ENCODE measurements at places on chromosomes 2 and 18.

DNA sequence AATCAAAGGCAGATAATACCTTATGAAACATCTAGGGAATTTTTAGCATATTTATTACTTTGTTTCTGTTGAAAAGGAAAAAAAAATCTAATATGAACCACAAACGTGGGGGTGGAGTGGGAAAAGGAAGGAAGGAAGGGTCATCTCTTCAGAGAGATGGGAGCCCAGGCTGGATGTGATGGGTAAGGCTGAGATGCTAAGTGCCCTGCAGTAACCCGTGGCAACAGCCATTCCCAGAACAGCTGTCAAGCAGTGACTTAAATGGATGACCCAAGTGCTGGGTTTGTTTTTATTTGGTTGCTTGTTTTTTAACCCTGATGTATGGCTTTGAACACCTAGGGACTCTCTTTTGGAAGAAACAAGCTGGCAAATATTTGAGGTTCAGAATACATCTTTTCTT is 50.7 kb upstream of the KLF7 start:
- DNase-seq = no peak

GRCh38 chr2:8500124-8501054 is 181.5 kb upstream of the ID2 start:
- no peak for DNase-seq

DNA sequence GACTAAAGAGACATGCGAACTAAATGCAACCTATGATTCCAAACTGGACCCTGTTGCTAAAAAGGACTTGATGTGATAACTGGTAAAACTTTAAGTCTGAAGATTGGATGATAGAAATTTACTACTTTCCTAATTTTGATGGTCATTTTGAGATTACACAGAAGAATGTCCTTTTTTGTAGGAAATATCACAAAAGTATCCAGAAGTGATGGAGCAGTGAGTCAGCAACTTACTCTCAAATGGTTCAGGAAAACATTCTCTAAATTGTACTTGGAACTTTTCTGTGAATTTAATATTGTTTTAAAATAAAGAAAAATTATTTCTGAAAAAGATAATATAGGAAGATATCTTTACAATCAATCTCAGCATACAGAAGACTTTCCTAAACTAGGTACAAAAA is 19.9 kb downstream of the MBOAT2 start:
- DNase-seq = no peak

- DNase-seq = no peak
Observed at GRCh38 chr2:170512266-170512665, 202.9 kb upstream of the SP5 start.

DNA sequence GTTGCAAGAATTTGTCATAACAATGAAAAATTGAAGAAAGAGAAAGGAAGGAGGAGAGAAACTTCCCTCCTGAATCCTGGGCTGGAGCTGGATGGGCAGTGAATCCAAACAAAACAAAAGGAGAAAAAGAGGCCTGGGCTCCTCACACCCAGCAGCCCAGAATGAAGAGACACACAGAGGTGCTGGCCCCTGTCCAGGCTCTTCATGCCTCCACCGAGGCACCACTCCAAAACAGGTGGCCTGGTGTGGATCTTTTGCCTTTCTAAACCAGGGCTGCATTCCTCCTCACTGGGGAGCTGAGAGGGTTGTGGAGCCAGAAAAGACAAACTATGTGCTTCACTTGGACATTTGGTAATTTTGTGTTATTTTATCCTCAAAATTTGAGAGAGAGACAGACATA is 76.0 kb downstream of the FAM124B start:
- DNase-seq = no peak

DNA sequence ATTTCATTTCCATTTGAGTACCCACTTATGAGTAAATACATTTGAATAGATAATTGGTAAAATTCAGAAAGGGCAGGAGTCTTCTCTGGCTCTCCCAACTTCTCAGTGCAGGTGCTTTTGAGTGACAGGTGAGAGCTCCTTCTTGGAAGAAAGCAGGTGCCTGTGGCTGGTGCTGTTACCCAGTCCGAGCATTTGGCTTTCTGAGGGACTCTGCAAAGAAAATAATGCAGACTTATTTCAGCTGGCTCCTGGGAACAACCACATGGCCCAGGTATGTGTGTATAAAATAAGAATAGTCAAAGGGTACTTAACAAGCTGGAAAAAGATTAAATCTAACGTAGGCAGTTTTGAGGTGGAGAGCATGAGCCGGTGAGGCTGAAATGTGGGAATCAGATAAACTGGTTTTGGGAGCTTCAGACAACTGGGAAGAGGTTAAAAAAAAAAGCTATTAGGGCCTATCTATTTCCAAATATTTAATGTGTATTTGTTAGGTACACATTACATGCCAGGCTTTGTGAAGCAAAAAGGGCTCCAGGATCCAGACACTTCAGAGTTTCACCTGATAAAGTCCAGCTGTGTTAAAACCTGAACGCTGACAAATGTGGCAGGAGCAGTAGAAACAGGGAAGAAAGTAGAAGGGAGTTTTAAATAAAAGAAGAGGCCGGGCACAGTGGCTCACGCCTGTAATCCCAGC is 20.6 kb downstream of the ZNF236 start:
- no peak for DNase-seq

GRCh38 chr2:147045113-147045512 is 799.7 kb upstream of the ACVR2A start:
- peak; percentile 44 for DNase-seq

- DNase-seq = no peak
Observed at GRCh38 chr18:61535401-61535800, 202.2 kb downstream of the CDH20 start.

- DNase-seq = no peak
Observed at GRCh38 chr2:240469740-240470139, 34.3 kb downstream of the GPC1 start.

DNA sequence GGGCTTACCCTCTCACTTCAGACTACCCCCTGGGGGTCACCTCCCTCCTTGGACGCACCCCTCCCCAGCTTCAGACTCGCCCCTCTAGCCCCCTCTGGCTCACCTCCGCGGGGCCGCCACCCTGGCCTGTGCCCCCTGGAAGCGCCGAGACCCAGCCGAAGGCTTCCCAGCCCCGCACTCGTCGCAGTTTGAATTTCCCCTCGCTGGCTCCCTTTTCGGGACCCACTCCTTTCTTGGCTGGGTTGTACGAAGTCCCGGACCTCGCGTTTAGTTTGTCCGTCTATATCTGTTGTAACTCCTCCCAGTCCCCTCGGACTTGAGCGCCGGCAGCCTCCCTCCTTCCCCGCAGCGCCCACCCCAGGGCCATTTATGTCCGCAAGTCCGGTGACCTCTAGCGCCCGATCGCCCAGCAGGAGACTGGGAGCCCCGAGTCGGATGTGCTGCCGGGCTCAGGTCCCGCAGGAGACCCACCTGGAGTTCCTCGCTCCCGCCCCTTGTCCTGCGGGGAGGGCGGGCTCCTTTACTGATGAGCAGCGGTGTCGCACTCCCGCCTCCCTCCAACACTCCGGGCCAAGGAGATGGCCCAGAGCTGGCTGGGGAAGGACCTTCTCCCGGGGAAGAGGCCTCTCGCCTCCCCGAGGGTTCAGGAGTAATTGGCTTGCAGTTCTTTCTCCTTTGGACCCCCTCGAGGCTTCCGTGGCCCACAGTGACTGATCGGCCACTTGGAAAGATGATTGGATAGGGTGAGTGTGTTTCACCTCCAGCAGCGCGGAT is 692 bp upstream of the RAX start:
- no peak for DNase-seq

DNA sequence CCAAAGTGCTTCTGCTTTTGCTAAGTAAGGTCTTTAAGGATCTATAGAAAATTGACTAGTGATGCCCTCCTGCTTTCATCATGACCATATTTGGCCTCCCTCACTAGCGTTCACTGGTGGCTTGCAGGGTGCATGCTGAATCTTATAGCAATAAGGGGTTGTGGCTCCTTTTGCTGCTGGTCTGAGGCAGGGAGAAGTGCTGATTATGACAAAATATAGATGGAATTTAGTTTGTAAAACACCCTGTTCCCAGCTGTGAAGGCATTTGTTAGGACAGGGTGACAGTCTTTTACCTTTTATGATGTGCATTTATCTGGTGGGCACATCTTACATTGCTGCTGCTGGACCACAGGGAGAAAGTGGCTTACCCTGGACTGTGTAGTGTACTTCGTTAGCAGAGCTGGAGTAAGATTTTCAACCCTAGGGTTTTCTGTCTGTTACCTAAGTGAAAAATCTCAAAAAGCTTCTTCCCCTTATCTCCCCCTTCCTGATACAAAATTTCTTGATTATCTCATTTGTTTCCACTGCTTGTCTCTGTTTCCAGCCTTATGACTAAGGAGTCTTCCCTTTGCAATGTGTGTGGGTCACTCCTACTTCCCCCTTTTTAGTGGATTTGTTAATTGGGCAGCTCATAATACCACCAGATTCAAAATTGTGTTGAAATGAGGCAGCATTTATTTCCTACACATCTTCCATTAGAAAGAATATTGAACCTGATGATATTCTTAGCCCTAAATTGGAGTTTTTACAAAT is 21.2 kb upstream of the RPL37A start:
- no peak for DNase-seq

GRCh38 chr2:129491308-129491707 is 488.2 kb upstream of the RAB6C start:
- DNase-seq = no peak

- DNase-seq = peak; percentile 9
Observed at GRCh38 chr2:61537277-61537949, 743 bp downstream of the XPO1 start.

- no peak for DNase-seq
Observed at GRCh38 chr2:160061533-160061932, 882 bp downstream of the PLA2R1 start.

DNA sequence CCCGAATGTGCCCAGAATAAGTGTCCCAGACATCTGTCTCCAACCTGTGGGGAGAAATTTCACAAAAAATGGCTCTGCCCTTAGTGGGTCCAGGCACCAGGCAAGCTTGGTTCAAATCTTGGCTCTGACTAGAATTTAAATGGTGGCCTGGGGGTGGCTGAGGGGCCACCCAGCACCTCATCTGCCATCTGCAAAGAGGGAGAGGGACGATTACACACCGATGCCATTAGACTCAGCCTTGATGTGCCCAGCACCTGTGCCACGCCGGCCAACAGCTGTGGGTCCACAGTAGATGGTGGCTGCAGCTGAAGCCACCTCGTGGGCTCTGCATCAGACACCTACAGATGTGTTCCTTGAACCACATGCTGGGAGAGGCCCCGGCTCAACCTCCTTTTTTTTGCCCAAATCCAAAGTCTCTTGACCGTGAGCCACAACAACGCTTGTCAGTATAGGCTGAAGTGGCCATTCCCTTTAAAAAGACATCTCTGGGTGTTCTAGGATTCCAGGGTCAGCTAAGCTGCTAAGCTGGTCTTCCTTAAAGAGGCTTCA is 222.0 kb upstream of the RAB6C start:
- DNase-seq = no peak

- no peak for DNase-seq
Observed at GRCh38 chr2:53087874-53088461, 679.6 kb upstream of the CHAC2 start.

GRCh38 chr2:127122361-127123027 is 15.5 kb upstream of the BIN1 start:
- DNase-seq = no peak

DNA sequence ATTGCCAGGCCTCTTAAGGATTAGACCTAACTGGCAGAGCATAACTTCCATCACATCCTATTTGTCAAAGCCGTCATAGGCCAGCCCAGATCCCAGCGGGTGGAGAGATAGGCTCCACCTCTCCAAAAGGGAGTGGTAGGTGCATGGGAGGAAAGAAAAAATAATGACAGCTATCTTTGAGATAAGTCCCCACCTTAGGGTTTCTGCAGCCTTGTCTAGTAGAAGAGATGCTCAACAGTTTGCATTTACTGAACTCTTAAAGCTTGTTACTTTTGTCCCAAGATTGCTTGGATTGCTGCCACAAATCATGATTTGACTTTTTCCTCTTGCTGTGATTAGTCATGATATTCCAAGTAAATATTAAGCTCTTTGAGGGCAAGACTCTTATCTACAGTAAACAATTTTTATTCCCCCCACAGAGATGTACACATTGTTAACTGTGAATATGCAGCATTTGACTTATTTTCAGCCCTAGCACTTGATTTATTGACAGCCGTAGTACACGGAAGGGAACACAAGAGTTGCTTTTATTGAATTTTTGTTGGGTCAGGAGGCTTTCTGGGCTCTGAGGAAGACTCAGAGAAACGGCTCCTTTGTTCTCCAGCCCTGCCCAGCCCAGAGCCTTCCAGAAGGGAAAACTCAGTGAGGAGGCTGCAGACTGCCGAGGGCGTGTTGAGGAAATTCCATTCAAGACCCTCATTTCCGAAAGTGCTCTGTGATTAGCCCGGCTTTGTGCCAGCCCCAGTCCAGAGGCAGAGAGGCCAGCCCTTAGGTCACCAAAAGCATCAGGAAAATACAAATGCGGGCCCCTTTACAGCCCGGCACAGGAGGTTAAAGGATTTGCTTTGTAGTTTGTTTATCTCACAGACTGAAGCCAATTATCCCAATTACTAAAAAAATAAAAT is 75.5 kb upstream of the ZNF532 start:
- DNase-seq = no peak

DNA sequence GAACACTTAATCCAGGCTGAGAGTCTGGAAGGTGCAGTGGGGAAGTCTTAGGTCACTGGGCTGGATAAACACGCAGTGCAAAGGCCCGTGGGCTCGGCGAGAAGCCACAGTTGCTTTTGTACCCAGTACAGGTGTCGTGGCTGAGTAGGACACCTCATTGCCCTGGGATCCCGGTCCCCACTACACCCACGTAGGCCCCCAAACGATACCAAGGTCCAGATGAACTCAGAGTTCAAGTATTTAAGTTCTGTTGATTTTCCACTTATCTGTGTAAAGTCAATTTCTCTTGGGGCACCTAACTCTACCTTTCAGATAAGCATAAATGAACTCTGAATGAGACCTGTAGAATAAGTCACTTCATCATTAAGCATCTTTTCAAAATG is 302.0 kb downstream of the PIEZO2 start:
- DNase-seq = no peak

GRCh38 chr2:237424544-237424943 is 10.6 kb upstream of the COL6A3 start:
- no peak for DNase-seq

GRCh38 chr2:53356291-53356905 is 411.2 kb upstream of the CHAC2 start:
- no peak for DNase-seq

GRCh38 chr2:186949726-186950256 is 100.8 kb upstream of the ZSWIM2 start:
- DNase-seq = no peak

- no peak for DNase-seq
Observed at GRCh38 chr2:179581605-179582004, 279.8 kb downstream of the ZNF385B start.

- DNase-seq = no peak
Observed at GRCh38 chr2:109214651-109215371, 85.8 kb downstream of the SH3RF3 start.

Data from stimulated activated CD4-positive, alpha-beta T cell treated with anti-CD3 and anti-CD28 coated beads, TNF-alpha, amount 100 ng/mL, for 24 hours (primary cell).